AG09309 (cell line): ENCODE measurements at places on chromosomes 12 and 14.

GRCh38 chr12:91211866-91212265, 29.2 kb upstream of the DCN start:
- DNase-seq = no peak

- no peak for DNase-seq
Observed at GRCh38 chr12:111033281-111034082, 113.1 kb upstream of the MYL2 start.

GRCh38 chr14:69101331-69101826, 51.5 kb downstream of the DCAF5 start:
- DNase-seq = peak; percentile 85

GRCh38 chr14:99769799-99770198, 23.4 kb upstream of the EML1 start:
- DNase-seq = no peak

- DNase-seq = no peak
Observed at GRCh38 chr14:61456720-61457119, 135.3 kb downstream of the PRKCH start.

- no peak for DNase-seq
Observed at GRCh38 chr12:6774499-6775062, 2.3 kb downstream of the LAG3 start.

GRCh38 chr12:102618197-102618877, 138.0 kb upstream of the IGF1 start:
- no peak for DNase-seq

- no peak for DNase-seq
Observed at GRCh38 chr14:68593806-68594536, 198.9 kb downstream of the ZFP36L1 start.

GRCh38 chr14:32478050-32478449, 149.0 kb downstream of the AKAP6 start:
- DNase-seq = no peak

- DNase-seq = no peak
Observed at GRCh38 chr12:59181196-59181777, 261.0 kb upstream of the LRIG3 start.

- no peak for DNase-seq
Observed at GRCh38 chr12:130990034-130990433, 36.3 kb downstream of the ADGRD1 start.

DNA sequence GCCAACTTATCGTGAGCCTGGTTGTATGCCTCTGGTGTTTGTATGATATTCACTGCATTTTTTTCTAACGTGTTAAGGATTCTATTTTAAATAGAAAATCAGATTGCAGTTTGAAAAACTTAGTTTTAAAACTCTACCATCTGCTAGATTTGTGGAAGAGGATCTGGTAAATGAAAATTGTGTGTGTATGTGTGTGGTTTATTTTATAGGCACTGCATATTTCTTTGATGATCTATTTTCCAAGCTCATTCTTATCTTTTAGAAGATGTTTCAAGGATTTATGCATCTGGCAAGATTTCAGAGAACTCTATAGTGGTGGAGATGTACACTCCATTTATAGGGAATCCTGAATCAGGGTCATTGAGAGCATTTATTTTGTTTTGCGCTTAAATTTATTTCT, 69.8 kb downstream of the HMGA2 start:
- DNase-seq = no peak

GRCh38 chr14:24051176-24051788, 527 bp upstream of the CARMIL3 start:
- no peak for DNase-seq

- no peak for DNase-seq
Observed at GRCh38 chr14:69321601-69322330, 61.8 kb downstream of the GALNT16 start.

DNA sequence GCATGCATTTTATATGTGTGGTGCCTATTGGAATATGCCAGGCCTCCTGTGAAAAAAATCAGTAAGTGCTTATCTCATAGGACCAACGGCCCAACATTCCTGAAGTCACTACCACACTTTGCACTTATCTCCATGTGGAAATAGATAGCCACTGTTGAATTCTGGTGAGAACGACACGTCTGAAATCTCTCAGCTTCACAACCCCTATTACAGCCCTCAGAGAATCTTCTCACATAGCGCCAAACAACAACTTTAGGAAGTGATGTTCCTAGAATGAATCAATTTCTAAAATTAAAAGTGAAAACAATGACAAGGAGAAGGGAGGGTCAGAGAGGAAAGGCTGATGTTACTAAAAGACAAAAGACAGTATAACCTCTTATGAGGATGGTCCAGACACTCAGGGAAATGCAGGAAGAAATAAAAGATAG, 270.8 kb upstream of the BTG1 start:
- DNase-seq = no peak

- DNase-seq = no peak
Observed at GRCh38 chr12:90870971-90871725, 83.8 kb downstream of the CCER1 start.

DNA sequence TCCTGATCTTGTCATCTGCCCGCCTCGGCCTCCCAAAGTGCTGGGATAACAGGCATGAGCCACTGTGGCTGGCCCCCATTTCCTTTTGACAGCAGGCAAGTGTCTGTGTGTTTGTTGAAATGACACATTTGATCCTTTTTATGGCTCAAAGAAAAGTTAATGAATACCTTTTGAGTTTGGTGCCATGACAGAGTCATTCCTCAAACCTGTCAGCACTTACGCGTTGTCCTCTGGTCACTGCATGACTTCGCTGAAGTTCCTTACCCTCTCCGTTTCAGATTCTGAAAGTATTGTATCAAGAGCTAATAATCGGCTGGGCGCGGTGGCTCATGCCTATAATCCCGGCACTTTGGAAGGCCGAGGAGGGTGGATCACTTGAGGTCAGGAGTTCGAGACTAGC, 32.4 kb downstream of the NEMF start:
- DNase-seq = no peak

- DNase-seq = no peak
Observed at GRCh38 chr14:101460986-101461750, 100.1 kb upstream of the DIO3 start.

DNA sequence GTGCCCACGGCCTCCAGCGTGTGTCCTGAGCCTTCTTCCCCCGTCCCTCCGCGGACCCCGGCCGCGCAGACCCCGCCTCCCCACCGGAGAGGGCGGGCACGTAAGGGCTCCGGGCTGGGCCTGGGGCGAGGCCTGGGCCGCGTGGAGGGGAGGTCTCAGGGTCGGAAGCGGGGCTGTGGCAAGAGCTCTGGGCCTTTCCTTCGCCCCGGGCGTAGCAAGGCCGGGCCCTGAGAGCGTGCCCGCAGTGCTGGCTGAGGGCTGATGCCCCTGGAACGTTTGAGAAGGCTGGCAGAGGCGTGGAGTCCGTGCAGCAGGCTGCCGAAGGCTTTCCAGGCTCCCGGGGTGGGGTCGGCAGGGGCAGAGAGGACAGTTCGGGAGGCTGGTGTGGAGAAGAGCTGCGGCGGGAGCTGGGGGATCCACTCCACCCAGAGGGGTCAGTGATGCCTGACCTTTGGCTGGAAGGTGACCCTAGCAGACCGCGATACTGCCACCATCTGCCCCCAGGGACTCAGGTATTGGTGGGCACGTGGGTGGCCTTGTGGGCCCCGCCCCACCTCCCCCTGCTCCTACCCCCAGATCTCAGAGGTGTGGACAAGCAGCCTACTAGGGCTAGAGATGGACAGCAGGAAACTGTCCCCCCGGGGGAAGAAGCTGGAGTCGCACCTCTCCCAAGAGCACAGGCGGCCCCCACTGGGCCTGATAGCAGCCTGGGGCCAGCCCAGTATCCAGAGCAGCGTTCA, 558 bp downstream of the TEX22 start:
- DNase-seq = no peak

- no peak for DNase-seq
Observed at GRCh38 chr14:44412858-44413569, 94.1 kb downstream of the FSCB start.

DNA sequence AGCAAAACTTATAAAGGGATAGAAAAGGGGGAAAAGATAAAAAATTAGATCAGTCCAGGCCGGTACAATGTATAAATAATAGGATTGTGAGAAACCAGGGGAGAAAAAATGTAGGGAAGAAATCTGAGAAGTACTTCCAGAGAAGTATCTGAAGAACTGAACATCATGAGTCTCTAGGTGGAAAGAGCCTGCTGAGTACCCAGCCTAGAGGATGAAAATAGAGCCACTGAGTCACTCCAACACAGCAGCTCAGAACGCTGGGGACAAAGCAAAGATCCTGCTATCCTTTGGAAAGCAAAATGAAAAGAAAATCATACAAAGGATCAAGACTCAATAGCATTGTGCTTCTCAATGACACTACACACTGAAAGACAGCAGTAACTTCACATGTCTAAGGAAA, 138.0 kb downstream of the ANO6 start:
- no peak for DNase-seq

- no peak for DNase-seq
Observed at GRCh38 chr12:110582276-110583136, 612 bp downstream of the PPTC7 start.

DNA sequence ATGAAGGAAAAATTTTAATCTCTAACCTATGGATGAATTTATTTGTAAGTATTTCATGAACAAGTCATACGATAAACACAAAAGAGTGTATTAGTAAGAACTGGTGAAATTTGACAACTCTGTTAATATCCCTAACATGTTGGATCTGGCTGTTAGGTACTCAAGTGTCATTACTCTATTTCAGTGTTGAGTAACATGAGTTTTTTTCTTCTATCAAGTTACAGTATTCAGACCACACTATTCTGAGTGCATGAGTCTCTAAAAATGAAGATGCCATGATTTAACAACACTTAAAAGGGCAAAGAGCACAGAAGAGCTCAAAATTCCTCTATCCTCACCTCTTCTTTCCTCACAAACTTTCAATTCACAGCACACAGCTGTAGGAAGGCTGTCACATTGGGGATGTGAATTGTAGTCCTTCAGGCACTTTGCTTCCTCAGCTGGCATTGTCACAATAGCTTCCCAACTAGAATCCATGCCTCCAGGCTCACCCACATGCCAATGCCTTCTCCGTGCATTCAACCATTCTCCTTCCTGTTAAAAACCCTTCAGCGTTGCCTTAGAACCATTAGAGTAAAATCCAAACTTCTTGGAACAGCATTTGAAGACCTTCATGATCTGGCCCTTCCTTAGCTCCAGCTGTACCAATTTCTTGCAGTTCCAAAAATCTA, 73.7 kb upstream of the DBX2 start:
- DNase-seq = no peak

GRCh38 chr14:80988192-80988591, 32.8 kb downstream of the TSHR start:
- DNase-seq = no peak

- DNase-seq = no peak
Observed at GRCh38 chr12:99769396-99769980, 121.9 kb downstream of the GARIN6 start.

DNA sequence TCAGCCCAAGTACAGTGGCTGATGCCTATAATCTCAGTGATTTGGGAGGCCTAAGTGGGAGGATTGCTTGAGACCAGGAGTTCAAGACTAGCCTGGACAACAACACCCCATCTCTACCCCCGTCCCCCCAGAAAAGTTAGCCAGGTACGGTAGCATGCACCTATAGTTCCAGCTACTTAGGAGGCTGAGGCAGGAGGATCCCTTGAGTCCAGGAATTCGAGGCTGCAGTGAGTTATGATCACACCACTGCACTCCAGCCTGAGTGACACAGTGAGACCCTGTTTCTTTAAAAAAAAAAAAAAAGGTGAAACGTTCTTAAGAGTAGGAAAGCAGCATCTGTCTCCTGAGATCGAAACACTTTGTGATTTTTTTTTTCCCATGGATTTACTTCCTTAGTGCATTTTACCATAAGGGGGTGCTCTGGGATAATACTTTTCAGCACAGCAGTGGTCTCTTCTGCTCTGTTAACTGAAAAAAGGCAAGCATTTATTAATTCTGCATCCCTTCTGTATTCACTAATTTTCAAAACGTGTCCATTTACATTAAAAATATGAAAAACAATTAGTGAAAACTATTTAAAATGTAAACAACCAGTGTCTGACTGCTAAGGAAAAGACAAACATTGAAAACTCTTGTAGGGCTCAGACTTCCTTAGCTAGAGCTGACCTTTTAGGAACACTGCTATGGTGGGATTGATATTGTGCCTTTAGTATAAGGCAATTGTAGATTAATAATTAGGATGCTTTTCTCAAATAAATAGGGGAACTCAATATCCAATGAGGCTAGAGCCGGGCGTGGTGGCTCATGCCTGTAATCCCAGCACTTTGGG, 31.2 kb upstream of the USP44 start:
- DNase-seq = no peak

DNA sequence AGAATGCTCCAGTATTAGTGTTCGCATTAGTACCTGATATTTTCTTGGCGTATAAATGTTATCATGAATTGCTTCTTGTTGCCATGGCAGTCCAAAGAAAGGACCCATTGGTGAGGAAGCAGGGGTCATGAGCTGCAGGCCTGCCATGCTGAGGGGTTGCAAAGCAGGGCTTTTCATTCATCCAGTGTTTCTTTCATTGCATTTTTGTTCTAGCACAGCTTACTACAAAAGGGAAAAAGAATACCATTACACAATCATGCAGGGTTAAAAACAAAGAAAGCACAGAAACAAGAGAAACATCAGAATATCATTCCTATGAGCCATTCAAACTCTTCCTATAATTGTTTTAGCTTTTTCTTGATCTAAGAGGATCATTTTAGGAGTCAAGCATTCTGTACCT, 24.0 kb downstream of the DICER1 start:
- no peak for DNase-seq

- DNase-seq = no peak
Observed at GRCh38 chr12:69474456-69474855, 4.3 kb downstream of the FRS2 start.
